ENCODE measurements at places on chromosomes 12 and 14.
A peak's percentile ranks its signal among the peaks of the same experiment; 100 is the strongest.

DNA sequence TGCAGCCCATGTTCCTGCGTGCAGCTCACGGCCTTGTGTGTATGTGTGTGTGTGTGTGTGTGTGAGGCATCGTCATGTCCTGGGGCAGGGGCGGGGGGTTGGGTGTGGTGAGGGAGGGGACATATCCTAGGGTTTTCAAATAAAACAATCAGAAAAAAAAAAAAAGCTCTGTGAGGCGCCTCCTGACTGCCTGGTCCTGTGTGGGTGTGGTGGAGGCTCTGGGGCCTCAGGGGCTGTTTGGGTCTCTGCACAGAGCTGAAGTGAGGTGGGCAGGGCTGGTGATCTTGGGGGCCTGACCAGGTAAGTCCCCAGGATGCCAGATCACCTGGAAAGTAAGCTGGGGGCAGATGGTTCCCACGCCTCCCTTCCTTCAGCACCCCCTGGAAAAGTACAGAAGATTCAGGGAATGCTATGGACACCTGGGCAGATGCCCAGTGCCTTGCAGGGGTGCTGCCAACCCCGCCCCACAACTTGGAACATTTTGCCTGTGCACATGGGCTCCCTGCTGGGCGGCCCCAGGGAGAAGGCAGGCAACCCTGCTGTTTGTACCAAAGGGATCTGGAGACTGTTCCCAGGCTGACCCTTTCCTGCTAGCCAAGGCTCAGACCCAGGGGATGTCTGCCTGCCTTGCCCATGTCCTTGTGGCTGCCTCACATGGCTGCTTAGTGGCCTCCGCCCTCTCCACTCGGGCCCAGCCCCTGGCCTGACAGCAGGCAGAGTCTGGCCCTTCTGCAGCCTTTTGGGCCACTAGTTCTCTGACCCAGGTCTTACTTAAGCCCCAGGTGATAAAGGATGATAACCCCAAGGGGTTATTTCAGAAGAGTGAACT, 28.8 kb downstream of the CLSTN3 start:
- DNase-seq, result no peak

- DNase-seq, result no peak
Measured at GRCh38 chr12:56766535-56766934, 3.4 kb downstream of the HSD17B6 start.

- DNase-seq, result no peak
Measured at GRCh38 chr12:38961683-38962082, 56.3 kb upstream of the CPNE8 start.

GRCh38 chr14:33857650-33858049, 93.2 kb downstream of the EGLN3 start:
- DNase-seq, result no peak

- no peak for DNase-seq
Measured at GRCh38 chr14:23444314-23444713, 8.9 kb upstream of the MYH7 start.

DNA sequence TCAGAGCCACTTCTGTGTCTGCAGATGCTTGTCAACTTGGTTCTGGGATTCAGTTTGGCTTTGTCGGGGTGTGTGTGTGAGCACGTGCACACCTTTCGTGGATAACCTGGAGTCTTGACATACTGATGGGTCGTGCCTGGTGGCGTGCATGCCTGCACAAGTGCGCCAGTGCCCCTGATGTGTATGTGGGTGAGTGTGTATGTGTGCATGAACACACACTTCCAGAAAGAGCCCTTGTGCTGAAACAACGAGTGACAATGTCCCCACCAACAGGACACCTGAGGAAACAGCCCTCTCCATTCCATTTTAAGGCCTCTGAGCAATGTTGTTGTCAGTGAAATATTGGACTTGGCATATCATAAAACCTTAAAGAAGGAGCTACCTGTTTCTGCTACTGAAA, 53.9 kb downstream of the SMUG1 start:
- DNase-seq, result no peak

DNA sequence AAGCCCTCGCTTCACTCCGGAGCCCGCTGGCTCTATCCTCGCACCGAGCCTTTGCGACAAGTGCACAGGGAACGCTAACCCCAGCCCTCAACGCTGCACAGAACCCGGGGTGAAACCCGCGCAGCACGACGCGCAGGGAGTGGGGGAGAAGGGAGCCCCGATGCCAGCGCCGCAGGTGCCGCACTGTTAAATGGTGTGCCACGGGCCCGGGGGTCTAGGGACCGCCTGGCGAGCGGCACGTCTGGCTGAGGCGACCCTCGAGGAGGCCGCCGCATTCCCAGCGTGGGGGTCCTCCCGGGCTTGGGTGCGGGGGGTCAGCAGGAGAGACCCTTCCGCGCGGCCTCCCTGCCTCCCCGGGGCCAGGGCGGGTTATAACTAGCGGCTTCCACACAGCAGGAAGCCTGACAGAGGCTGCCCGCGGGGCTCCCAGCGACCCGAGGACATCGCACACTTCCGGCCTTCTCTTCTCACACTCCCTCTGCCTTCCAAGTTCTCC, 23.8 kb upstream of the LRTM2 start:
- DNase-seq, result no peak

DNA sequence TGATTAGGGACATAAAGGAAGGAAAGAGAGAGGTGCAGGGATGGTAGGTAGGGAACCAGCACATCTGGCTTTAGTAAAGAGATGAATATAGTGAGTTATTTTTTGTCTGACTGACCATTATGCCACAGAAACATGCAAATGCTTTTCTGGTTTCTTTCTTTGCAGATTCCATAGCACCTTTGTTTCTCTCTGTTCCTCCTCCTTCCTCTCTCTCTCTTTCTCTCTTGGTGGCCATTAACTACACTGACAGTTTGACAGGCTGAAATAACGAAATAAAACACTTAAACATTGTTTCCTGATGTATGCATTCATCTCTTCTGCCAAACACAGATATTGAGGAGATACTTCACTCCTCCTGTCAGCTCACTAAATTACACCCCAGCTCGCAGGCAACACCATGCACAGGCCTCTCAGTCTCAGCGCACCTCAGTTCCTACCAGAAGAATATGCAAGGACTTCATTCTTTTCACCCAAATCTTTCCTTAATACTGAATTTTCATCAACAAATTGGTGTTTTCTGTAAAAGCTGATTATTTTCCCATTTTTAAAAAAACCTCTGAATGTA, 406.9 kb upstream of the SOX5 start:
- DNase-seq, result no peak

DNA sequence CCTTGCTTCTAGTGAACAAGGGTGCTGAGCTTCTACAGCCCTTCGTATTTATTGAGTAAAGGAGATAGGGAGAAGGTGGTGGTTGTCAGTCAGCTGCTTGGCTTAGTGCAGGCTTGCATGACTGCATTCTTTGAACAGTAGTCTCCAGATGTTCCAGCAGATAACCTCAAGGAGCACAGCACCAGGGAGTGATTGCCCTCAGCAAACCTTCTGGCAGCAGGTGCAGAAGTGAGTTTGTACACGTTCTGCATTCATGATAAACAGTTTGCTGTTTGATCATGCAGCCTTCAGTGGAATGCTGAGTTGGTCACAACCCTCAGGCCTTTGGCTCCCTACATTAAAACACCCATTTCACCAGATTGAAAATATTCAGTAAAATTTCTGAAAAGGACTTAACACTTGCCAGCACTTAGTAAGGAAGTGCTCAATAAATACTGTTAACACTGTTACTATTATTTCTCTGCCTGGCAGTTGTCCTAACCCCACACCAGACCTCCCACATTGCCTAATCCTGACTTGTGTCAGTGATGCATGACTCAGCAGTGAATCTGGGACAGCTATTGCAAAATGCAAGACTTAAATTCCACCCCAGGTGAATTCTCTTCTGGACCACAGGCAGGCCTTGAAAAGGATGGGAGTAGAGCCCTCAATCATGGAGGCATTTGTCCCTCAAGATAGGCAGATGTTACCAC, 18.9 kb upstream of the CARMIL3 start:
- peak; percentile 96 for DNase-seq

DNA sequence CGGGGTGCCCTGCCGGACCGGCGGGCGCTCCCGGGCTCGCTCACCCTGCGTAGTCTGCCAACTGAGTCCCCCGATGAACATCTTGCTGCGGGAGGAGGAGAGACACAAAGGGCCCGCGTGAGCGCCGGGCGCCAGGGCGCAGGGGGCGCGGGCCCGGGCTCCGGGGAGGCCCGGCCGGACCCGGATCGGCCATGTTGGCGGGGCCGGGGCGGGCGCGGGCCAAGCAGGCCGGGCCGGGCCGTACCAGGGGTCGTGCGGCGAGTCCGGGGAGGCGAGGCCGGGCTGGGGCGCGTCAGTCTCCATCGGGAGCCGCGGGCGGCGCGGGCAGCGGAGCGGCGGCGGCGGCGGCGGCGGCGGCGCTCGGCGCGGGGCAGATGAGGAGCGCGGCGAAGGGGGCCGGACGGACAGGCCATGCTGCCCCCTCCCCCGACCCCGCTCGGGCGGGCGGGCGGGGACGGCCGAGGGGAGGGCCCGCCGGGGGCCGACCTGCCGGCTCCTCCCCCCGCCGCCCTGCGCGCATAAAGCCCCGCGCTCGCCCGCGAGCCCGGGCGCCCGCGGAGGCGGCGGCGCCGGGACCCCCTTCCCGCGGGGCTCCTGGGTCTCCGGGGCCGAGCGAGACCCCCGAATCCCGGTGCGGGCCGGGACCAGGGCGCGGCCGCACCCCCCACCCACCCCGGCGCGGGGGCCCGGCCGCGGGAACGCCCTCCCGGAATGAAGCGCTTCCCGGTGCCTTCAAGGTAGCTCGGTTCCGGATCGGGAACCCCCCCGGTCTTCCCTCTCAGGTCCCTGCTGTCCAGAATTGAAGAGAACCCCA, at the start of gene MSI1:
TSS of gene MSI1 (minus strand) at position 376 of the 814 bp plus-strand sequence. CDS start at position 303, 73 bp downstream.
- DNase-seq, result no peak

DNA sequence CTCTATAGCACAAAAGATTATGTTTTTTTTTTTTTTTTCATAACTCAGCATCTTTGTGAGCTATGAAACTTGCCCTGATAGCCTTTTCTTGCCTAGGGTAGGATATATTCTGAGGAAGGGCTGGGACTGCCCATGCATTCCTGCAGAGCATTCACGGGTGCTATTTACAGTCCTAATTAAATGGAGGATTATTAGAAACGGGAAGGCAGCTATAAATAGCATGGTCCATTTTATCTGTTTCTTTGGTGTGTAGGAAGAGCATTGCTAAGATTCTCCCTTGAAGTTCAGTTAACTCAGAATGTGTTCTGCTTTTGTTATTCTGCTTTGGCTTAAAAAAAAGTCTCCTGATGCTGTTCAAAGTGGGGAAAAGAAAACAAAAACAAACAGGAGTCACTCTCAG, 630.9 kb downstream of the DIO2 start:
- DNase-seq, result no peak

- peak; percentile 94 for DNase-seq
Measured at GRCh38 chr12:67593041-67593440, 55.5 kb upstream of the DYRK2 start.

DNA sequence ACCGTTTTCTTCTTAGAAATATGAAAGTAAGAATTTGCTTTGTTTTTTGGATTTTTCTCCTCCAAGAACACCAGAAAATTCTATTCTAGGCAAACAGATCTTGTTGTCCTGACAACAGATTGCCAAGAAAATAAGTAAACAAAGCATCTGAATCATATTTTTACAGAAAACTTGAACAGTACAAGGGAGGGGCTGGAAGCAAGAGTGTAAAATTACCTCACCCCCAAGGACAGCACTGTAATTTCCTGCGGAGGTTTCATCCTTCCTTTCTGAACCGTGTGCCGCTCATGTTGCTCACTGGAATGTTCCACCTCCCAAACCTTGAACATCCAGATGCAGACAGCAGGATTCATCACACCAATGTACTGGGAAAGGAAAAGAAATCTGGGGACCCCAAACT, 5.4 kb upstream of the CAMKK2 start:
- no peak for DNase-seq

- peak; percentile 98 for DNase-seq
Measured at GRCh38 chr12:75862692-75863471, 168.7 kb downstream of the PHLDA1 start.

GRCh38 chr12:32273712-32274111, 125.6 kb upstream of the FGD4 start:
- no peak for DNase-seq

- no peak for DNase-seq
Measured at GRCh38 chr12:111424793-111425251, 19.1 kb downstream of the SH2B3 start.

GRCh38 chr14:70707138-70708038, 65.7 kb downstream of the TTC9 start:
- peak; percentile 94 for DNase-seq

DNA sequence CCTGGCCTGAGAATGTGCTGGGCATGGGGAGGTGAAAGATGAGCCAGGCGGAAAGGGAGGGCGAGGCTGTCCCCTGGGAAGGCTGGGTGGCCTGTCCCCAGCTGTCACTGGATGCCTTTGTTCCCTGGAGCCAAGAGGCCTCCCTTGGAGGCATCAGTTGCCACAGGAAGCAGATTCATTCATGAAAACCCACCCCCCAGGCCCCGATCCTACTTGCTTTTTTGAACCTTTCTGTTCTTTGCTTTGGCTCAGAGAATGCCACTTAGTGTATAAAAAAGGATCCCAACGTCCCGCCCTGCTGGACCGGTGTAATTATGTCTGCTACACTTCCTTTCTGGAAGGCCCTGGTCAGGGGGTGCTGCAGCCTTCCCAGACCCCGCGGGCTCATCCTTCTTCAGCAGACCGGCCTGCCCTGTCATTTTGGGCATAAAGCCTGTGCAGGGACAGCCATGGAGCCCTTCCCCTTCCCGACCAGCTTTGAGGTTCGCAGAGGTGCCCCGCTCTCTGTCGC, 220.2 kb downstream of the SLC41A2 start:
- DNase-seq, result no peak

DNA sequence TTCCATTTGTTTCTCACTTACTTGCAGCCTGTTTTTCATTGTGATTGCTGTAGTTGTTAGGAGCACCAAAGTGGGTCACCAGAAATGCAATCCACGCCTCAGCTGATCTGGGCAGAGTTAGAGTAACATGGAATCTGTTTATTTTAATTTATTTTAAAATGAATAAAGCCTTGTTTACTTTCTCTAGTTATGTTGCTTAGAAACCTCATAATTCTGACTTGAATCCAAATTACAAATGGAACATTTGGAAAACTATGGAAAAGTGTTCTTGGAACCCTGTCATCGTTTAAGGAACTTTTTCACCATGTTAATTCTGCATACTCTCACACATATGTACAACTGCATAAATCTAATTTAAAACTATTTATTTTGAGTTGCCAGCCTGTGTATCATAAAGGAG, 92.2 kb upstream of the DAAM1 start:
- no peak for DNase-seq

DNA sequence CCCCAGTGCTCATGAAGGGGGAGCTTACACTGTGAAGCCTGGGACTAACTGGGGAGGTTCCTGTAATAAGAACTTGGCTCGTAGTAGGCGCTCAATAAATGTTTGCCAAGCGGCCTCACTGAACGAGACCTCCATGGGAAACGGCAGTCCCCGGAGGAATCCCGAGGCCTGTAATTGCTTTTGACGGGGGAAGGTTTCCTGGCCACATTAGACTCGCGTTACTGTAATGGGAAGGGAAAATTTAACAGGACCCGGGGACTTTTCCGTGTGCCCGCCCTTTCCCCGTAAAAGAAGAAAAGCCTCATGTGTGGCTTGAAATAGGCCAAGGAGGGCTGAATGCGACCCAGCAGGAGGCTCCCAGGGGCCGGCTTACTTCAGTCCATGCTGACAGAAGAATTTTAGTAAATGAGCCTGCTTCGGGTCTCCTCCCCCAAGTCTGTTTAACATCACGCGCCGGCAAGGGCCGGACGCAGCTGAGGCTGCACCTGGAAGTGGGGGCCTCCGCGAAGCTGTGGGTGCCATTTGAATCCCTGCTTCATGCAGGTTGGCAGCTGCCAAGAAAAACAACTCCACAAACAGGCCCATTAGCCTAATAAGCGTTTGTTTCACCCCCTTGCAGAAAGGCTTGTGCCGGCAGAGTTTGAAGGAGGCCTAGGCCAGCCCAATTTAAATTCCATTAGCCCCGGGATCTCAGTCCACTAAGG, 39.8 kb upstream of the PWP1 start:
- DNase-seq, result no peak

GRCh38 chr14:59274991-59275391, 86.5 kb downstream of the DAAM1 start:
- peak; percentile 63 for DNase-seq

Measured in bronchial epithelial cell (primary cell).